ENCODE measurements at places on chromosomes 1 and 21. TPM values are rescaled to one million over a fixed set of nuclear protein-coding genes. Genes with fewer than 3 reads are reported as not detected.

Gene HCRTR1
- not detected for total RNA-seq

Gene PLA2G2C
- total RNA-seq = not detected

Gene HCN3
- total RNA-seq = 0.41 TPM

Gene FBXO2
- total RNA-seq = 2.5 TPM

Gene ALX3
- not detected for total RNA-seq

Gene IRF6
- total RNA-seq = 32.6 TPM

Gene RIPPLY3
- not detected for total RNA-seq

Gene C1orf87
- not detected for total RNA-seq

Gene CDA
- 1.3 TPM for total RNA-seq

Gene ADGRL4
- total RNA-seq = 28.2 TPM

Gene PRKAA2
- total RNA-seq = 99.4 TPM

Gene IL20
- total RNA-seq = 0.20 TPM

Gene CELA2B
- total RNA-seq = not detected

Gene NFIA
- 81.3 TPM for total RNA-seq

Gene SPRR2F
- 2.8 TPM for total RNA-seq

Gene GRHL3
- not detected for total RNA-seq

Gene CDCA8
- 0.55 TPM for total RNA-seq

Gene ALPL
- total RNA-seq = 16.2 TPM

Gene C1QB
- 262 TPM for total RNA-seq

Gene RPE65
- not detected for total RNA-seq

Gene VASH2
- 0.82 TPM for total RNA-seq
